Left cardiac atrium (tissue), 4 donors: ENCODE measurements at places on chromosomes 6 and 20. TPM values are rescaled to one million over a fixed set of nuclear protein-coding genes. Genes with fewer than 3 reads are reported as not detected.

GRCh38 chr6:33670971-33671743 lies 40.3 kb downstream of the UQCC2 start:
- no peak for DNase-seq

- no peak for DNase-seq
Measured at GRCh38 chr20:52422574-52423336, 231.2 kb upstream of the ZFP64 start.

GRCh38 chr6:31528821-31529328 lies at the start of gene MCCD1:
TSS of gene MCCD1 (plus strand) at chr6:31528962. CDS start at chr6:31529015, 53 bp downstream.
- no peak for DNase-seq

DNA sequence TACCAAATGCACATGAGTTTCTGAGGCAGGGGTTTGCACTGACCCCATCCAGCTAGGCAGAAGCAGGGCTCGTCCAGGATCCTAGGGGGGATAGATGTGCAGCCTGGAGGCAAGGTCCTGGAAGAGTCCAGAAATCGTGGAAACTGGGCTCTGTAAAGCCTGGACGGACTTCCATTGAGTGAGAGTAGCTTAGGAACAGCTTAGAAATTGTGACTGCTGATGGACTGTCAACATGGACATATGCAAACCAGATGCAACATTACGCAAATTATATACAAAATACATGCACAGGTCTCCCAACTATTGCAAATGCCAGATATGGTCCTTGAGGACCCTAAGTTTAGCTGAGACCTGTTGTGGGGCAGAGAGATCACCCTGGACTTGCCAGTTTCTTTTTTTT lies 4.8 kb upstream of the EMILIN3 start:
- no peak for DNase-seq

The MEI4 gene
- 0.84 TPM for total RNA-seq

The CFB gene
- 113 TPM for total RNA-seq

The SIRPB1 gene
- total RNA-seq: 0.58 TPM

DNA sequence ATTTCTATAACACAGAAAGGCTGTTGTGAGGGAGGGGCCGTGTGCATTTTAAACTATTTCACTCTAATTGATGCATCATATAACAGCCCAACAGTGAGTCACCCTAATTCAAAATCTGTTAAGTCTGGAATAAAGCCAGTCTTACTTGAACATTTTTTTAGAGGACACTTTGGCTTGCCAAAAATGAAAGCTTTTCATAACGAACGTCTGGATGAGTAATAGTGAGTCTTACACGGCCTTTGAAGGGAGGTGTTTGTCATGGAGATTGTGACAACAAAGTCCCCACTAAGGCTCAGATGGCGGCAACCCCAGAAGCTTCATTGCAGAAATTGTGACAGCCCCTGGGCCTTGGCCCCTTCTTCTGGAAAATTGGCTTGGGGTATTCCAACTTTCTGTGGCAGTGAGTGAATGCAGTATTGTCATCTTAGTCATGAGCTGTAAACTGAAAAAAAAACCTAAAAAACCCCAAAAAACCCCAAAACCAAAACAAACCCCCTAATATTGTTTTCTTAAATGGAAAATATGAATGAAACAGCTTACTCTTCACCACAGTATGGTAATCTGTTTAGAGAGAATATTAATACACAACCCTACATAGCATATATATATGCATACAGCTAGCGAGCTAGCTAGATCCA lies 92.6 kb upstream of the CLDN20 start:
- DNase-seq: peak; percentile 75

The GPR6 gene
- not detected for total RNA-seq

DNA sequence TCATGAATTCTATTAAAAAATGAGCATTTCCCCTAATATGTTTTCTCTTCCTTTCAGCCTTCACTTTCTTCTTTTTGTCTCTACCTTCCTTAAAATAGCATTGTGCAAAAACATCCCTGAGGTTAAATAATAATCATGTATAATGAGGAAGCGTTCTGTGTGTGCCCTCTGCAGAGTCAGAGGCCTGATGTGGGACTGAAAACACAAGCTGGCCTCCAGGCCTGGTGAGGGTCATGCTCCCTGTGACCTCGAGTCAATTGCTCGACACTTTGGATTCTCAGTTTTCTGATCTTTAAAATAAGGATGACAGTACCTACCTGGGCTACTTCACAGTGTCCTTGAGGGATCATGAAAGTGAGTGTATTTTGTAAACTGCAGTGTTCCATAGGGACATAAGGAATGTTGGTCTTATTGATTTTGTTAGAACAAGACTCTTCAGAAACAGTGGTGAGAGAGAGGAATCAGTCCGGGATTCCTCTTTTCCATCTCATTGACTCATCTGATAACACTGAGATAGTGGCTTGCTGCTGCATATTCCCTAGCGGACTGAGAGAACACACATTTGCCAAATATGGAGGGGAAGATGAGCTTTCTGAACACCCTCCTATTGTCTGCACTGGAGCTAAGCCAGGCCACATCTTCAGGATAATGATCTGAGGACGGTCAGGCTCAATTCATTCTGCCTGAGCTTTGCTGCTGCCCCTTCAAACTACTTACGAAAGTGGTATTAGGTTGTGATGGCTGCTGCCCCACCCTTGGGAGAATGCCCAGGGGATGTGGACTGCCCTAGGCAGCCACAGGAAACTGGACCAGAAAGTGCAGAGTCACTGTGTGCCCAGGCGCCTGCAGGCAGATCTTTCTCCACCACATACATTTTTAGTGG lies 39.6 kb upstream of the PDE7B start:
- peak; percentile 28 for DNase-seq

DNA sequence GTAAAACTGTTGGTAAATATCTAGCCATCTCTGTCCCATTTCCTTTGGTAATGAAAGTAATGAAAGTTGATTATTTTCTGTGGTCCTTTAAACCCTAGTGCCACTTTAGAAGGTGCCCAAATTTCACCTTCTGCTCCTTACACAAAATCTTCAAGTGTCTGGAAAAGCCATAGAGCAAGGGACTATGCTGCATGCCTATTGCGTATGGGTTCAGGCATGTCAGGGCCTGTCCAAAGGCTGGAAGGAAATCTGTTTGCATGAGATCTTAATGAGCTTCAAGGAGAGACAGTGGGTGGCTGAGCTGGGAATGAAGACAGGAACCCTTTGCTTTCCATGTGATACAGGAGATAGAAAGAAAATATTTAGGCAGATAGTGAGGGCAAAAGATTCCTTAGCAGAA lies 66.6 kb upstream of the CCN6 start:
- DNase-seq: no peak

DNA sequence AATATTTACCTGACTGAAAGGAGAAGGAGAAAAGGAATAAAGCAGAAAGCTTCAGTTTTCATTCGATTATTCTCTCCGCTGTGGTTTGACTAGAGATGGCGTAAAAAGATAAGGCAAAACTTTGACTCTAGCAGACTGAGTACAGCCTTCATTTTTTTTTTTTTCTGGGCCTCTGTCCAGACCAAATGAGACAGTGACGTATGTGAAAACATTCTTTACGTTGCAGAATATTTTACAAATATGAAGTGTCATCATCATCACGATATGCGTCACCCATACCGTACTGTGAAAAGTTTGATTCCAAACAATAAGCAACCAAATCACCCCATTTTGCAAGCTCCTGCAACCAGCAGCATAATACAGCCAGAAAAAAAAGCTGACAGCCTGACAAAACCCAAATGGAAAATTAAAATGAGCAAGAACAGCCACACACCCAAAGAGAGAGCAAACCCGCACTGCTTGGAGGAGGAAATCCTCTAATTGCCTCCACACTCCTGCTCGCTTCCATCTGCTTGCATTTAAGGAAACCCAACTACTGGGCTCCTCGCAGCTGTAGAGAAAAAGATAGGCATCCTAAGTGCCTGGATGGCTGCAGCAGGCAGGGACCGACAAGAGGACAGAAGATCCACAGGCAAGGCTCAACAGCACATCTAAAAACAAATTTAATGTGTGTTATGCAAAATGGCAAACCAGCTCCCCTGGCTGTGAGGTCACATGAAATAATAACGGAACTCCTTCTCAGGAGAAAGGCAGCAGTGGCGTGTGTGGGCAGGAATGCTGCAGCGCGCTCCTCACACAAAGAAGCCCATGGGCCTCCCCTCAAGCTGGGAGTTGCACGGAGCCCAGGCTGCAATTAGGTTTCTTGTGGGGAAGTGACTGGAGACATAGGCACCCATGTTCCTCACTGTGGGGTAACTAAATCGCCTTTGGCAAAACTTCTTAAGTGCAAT lies 113.1 kb downstream of the FYN start:
- no peak for DNase-seq

- DNase-seq: peak; percentile 32
Measured at GRCh38 chr6:42929821-42930360, 611 bp downstream of the CNPY3 start.

The NOL4L gene
- total RNA-seq: 8.5 TPM

GRCh38 chr20:15992564-15992963 lies 580.7 kb downstream of the KIF16B start:
- no peak for DNase-seq

The C6orf58 gene
- not detected for total RNA-seq

The TAGAP gene
- total RNA-seq: 2.6 TPM

GRCh38 chr6:81996414-81996813 lies 243.9 kb upstream of the TENT5A start:
- DNase-seq: no peak

The AIF1 gene
- 37.4 TPM for total RNA-seq

The KCNG1 gene
- 0.27 TPM for total RNA-seq

- no peak for DNase-seq
Measured at GRCh38 chr6:16737925-16738324, 23.3 kb downstream of the ATXN1 start.

The LPA gene
- total RNA-seq: not detected

DNA sequence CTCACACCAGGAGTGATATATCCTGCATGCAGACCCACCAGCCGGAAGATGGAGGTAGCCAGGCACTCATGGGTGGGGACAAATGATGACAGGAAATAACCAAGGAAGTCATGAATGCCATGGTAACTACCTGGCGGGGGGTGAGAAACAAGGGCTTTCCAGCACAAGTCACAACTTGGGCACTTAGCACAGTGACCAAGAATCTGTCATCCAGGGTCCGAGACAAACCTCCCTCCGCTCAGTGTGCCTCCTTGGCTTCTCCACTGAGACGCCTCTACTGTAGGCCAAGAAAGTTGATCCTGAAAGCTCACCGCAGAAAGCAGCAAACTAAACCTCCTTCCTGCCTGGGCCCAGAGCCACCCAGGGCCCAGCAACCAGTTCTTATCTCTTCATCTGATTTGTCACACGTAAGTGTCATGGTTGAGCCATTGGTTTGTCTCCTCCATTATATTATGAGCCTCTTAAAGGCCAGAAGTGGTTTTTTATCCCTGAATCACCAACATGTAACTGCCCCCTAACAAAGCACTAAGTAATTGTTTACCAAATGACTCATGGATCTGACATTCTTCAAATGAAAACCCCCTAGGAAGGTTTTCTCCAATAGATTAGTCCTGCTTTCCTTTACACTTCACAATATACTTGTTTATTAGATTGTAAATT lies 84.3 kb upstream of the TAB2 start:
- DNase-seq: no peak

DNA sequence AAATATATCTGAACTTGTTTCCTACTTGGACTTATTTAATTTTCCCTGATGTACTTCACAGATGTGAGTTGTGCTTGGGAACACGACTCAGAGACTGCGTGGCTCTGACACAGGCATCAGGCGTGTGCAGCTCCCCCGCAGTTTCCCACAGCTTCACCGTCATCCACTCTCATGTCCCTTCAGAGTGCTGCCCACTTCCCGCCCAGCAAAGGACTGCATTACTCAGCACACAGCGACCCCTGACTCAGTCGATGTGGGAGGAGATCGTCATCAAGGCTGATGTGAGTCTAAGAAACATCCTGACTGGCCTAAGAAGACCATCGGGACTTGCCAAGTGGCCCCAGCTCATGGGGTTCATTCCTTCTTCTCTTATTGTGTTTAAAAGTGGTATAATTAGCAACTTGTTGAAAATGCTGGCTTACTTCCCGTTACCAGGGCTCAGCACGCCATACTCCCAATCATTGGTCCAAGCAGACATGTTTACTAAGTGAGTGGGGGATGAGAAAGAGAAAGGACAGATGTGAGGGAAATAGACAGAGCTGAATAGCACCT lies 539.4 kb upstream of the JARID2 start:
- DNase-seq: peak; percentile 83

DNA sequence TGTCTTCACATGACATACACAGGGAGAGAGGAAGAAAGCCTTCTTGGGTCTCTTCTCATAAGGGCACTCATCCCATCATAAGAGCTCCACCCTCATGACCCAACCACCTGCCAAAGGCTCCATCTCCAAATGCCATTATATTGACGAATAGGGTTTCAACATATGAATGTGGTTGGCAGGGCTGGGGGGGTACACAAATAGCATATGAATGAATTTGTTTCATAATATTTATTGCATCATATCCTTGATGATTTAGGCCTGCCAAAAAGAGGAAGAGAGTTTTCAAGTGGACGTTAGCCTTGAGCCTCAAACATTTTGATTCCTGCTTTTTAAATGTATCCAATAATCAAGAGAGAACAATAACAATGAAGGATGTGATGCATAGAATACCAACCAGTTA lies 26.2 kb upstream of the OPRM1 start:
- DNase-seq: no peak

- DNase-seq: no peak
Measured at GRCh38 chr6:170081556-170081955, 209.3 kb downstream of the DLL1 start.

The ZNF311 gene
- total RNA-seq: 0.37 TPM

GRCh38 chr6:31729979-31730630 lies 1.0 kb upstream of the DDAH2 start:
- peak; percentile 93 for DNase-seq

DNA sequence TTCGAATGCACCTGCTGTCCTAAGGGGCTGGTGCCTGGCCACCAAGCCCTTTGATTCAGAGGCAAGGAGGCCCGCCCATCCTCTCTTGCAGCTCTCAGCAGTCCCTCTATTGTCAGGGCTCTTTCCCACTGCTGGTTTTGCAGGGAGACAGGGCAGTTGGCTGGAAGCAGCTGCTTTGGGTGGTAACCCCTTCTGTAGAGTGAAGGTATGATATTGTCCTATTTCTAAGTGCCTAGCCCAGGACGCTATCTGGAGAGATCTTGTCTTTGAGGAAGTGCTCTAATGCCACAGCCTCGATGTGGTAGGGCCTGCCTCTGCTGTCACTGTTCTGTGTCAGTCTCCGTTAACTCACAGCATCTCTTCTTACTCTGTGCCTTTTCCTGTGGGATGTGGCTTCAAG lies 5.6 kb downstream of the PLCG1 start:
- DNase-seq: no peak

The RAMACL gene
- total RNA-seq: 0.71 TPM

DNA sequence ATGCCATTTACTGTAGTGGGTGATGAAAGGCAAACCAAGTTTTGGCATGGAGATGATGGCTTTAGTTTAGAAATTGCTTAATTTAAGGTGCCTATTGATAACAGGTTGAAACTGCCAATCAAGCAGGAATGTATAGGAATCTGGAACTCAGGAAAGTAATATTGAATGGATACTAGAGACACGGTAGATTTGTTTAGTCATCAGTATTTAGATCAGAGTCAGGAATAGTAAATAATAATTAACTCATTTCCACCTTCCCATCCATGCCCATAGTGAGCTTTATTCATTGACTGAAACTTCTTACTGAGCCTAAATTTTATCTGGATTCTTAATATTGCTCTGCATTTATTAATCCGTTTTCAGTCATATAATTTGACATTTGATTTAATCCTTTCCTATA lies 500.3 kb downstream of the NKAIN2 start:
- DNase-seq: no peak
